Posterior vena cava (tissue), 2 donors: ENCODE measurements at places on chromosomes 5 and 9.

DNA sequence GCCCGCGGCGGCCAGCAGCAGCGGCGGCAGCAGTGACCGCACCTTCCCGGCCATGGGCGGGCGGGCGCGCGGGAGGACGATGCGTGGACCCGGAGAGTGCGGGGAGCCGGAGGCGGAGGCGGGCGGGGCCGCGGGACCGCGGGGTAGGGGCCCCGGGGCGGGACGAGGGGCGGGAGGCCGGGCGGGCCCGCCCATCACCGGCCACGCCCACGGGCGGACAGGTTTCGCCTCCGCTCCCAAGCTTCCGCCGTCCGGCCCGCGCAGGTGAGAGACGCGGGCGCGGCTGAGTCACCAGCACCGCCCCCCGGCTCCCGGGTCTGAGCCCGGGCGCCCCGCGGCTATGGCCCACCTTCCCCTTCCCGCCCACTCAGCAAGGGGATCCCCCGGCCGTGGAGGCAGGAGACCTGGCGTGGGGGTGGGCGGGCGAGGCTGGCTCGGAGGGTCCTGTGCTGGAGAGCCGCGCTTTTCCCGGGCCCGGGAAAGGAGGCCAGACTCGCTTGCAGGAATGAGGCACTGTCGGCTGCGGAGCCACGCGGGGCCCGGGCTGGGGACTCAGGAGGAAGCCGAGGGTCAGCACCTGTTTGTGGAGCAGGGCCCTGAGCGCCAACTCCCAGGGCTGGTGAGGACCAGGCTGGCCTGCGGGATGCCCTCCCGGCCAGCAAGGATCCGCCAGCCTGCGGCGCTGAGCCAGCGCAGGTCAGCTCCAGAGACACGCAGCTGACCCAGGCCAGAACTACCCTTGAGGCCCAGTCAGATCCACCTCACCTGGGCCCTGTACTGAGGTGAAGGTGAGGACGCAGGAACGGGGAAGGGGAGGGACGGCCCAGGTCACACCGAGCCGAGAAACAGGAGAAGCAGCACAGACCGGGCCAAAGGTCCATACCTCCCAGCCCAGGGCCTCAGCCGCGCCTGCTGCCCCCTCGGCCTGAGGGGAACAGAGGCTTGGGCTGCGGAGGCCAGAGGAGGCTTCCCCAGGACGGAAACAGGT lies at the start of gene ENTPD2:
ENTPD2 (minus strand) TSS at position 118 of the 988 bp plus-strand sequence; CDS start at position 54, 64 bp downstream.
- no peak for DNase-seq

DNA sequence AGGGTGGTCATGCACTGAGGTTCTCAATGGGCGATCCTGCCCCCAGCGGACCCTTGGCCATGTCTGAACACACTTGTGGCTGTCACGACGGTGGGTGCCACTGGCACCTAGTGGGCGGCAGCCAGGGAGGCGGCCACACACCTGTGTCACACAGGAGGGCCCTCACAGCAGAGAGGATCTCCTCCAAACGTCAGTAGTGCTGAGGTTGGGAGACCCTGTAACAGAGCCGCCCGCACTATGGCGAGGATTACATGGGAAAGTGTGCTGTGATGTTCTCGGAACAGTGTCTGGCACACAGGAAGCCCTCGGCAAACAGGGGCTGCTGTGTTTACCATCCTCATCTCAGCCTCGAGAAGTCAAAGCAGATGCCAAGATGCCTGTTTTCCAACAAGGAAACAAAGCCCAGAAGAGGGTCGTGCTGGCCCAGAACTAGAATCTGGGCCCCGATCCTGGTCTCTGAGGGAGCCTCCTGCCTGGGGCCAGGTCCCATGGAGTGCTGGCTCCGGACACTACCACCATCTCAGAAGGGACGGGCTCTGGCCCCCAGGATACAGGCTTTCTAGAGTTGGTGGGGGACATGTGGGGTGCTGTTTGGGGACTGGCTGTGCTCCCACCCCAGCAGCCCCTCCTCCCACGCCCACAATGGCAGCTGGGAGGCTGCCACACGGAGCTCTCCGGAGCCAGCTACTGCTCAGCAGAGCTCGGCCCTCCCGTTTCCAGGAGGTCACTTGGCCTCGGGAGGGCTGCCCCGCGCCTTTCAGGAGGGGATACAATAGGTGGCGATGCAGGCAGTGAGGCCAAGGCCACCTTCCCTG lies 48.2 kb downstream of the DBH start:
- peak; percentile 76 for DNase-seq

DNA sequence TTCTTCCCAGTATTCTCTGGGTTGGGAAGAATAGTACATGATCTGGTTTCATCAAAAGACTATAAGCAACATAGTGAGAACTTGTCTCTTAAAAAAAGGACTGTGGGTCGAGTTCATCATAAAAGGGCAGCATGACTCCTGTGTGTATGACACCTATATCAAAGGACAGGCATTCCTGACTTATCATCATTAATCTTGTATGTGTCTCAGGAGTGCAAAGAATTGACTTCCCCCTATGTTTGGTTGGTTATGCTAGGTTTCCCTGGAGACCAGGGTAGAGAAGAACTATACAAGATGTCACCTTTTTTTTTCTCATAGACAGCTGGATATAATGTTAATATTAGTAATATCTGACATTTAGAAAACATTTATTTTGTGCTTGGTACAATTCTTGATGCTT lies 173.1 kb upstream of the ANKRD55 start:
- DNase-seq = no peak

DNA sequence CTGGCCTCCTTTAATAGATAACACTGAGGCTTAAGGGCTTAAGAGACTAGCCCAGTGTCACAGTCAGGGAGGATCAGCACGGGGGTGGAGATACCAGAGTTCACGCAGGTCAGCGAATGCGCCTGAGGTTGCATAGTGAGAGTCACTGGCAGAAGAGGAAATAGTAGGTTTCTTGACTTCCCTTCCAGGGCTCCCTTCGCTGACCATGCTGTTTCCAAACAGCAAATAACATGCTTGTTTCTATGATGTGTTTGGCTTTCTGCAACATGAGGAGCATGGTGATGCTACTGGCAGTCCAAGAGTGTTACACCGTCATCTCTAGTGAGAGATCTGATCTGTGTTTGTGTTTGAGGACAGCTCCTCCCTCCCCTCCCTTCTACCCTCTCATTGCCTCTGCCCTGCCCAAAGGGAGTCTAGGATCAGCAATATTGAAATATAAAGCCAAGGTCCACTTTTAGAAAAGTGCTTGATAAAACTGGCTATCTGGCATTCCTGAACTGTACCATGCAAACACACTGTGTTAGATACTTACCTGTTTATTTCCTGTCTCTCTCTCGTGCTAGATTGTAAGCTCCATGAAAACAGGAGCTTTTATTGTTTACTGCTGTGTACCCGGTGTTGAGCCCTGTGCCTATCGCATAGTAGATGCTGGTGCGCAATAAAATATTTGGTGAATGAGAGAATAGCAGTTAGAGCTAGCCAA lies 12.3 kb downstream of the TLE4 start:
- peak; percentile 86 for DNase-seq

GRCh38 chr5:174323878-174324281 lies 278.4 kb downstream of the NSG2 start:
- peak; percentile 43 for DNase-seq

- DNase-seq = no peak
These were observed 1777.1 kb downstream of the MAT2B start for GRCh38 chr5:165282491-165282890.

- no peak for DNase-seq
These were observed 22.6 kb upstream of the SUSD3 start for GRCh38 chr9:93035821-93036351.

GRCh38 chr9:4195285-4195684 lies 104.6 kb downstream of the GLIS3 start:
- DNase-seq = no peak

DNA sequence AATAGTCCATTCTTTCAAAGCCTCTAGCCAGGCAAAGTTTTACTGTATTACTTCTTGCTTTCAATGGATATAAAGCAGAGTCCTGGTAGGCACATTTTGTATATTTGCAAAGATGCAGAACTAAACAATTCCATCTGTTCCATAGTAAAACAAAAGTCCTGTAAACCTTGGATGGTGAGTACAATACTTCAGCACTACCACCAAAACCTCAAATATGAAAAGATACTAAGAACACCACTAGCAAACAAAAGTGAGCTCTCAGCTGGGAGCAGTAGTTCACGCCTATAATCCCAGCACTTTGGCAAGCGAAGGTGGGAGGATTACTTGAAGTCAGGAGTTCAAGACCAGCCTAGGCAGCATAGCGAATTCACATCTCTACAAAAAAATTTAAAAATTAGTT lies 195.0 kb downstream of the MSX2 start:
- no peak for DNase-seq

DNA sequence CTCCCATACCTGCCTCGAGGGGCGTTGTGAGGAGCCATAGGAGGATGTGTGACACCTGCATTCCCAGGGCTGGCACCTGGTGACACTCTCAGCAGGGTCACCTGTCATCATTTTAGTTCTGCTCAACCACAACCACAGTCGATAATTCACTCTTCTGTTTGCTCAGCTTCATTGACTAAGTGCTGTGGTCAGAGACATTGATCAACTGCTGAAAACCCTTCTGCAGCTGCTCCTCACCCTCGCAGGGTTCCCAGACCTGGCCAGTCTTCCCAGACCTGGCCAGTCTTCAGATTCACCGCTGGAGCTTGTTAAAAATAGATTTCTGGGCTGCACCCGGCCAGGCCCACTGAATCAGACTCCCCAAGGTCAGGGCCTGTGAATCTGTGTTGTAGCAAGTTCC lies 92.8 kb downstream of the MVB12B start:
- DNase-seq = no peak

- DNase-seq = no peak
These were observed 140.1 kb downstream of the TMEM38B start for GRCh38 chr9:105834404-105834803.

- DNase-seq = no peak
These were observed 105.2 kb downstream of the GNAQ start for GRCh38 chr9:77926371-77926878.

- no peak for DNase-seq
These were observed 90.3 kb upstream of the ZNF366 start for GRCh38 chr5:72597456-72597948.

- no peak for DNase-seq
These were observed 196.4 kb downstream of the TRPM3 start for GRCh38 chr9:70924895-70925547.

- DNase-seq = no peak
These were observed 551.1 kb downstream of the CAAP1 start for GRCh38 chr9:26341545-26341944.

- peak; percentile 68 for DNase-seq
These were observed 157.3 kb downstream of the RXRA start for GRCh38 chr9:134483361-134484184.
